CD4-positive, alpha-beta memory T cell (primary cell): ENCODE measurements at places on chromosomes 6 and 20. TPM values are rescaled to one million over a fixed set of nuclear protein-coding genes. Genes with fewer than 3 reads are reported as not detected.

UST gene
- 2.2 TPM for polyA plus RNA-seq

PDE10A gene
- not detected for polyA plus RNA-seq

PRICKLE4 gene
- not detected for polyA plus RNA-seq

SLC24A3 gene
- polyA plus RNA-seq, result not detected

ERVFRD-1 gene
- polyA plus RNA-seq, result 0.05 TPM

HFE gene
- polyA plus RNA-seq, result 3.4 TPM

GSTA2 gene
- polyA plus RNA-seq, result not detected

CAP2 gene
- polyA plus RNA-seq, result not detected

- peak; percentile 94 for DNase-seq
Observed at GRCh38 chr6:24721461-24722215, 2.7 kb upstream of the C6orf62 start.

GRCh38 chr6:39980839-39981580 is 46.7 kb upstream of the MOCS1 start:
- DNase-seq, result no peak

DNA sequence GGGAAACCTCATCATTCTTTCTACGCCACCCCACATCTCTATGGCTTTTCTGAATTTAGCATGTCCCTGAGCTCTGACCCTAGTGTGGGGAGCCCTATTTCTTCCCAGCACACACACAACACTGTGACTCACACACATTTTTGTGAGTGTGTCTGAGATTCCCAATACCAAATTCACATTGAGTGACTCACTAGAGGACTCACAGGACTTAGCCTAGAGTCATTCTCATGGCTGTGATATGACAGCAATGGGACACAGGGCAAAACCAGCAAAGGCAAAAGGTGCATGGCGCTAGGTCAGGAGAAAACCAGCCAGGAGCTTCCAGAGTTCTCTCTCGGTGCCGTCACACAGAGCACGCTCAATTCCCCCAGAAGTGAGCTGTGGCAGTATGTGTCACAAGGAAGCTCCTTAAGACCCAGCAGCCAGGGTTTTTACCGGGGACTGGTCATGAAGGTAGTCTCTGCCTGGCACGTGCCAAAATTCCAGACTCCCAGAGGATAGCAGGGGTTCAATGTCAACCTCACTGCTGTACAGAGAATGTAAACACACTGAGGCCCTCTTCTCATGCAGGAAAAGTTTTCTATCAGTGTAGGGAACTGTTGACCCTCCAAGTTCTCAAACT is 6.2 kb downstream of the CSTL1 start:
- DNase-seq, result no peak

- DNase-seq, result peak; percentile 20
Observed at GRCh38 chr6:157980288-157981131, 1.2 kb upstream of the SYNJ2 start.

- DNase-seq, result no peak
Observed at GRCh38 chr20:51789434-51789833, 12.9 kb downstream of the SALL4 start.

DNA sequence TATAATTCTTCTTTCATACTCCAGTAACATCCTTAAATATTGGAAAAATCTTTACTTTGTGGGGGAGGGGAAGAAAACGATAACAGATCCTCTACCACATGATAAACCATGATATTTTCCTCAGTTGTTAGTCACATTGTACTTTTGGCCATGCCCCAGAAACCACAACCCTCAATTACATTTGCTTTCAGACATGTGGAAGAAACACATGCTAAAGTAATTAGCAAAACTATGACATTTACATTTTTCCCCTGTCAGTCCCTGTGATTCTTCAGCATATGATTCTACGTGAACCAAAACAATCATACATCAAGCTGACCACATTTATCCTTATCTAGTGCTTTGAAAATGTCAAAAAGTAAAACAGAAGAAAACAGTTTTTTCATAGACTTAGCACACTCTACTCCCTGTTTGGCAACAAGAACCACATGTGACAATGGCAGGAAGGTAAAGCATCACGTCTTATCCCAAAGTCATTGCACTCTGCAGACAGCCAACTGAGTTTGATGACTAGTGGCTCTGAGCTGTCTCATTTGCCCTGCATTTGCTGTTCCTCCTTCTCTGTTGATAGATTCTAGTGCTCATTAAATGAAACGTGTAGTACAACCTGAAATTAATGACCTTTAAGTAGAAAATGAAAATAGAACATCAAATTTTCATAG is 505.8 kb upstream of the MARCKS start:
- DNase-seq, result peak; percentile 22

GRCh38 chr6:144036064-144036834 is 28.2 kb upstream of the PLAGL1 start:
- no peak for DNase-seq

- DNase-seq, result no peak
Observed at GRCh38 chr6:144951730-144952437, 666.7 kb downstream of the UTRN start.

DNA sequence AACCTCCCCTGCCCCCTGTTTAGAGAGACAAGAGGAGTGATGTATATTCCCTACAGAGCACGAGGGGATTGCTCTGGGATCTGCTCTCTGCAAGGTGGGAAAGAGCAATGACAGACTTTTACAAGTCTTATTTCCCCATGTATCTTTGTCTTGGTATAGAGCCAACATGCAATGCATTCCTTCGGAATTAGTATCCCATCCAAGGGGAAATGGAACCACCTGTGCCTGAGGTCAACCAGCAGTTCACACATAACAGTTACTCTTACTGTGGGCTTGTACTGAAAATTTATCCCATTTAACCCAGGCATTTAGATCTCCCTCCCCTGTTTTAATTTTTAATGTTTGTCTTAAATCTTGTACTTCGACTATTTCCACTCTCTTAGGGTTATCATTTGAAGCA is 250.4 kb downstream of the C6orf118 start:
- no peak for DNase-seq

GRCh38 chr6:44386364-44386928 is 1.1 kb upstream of the CDC5L start:
- no peak for DNase-seq

GRCh38 chr6:74282143-74282689 is 586.2 kb downstream of the CD109 start:
- DNase-seq, result no peak

GRCh38 chr6:39007575-39007974 is 41.0 kb upstream of the GLP1R start:
- DNase-seq, result no peak

DNA sequence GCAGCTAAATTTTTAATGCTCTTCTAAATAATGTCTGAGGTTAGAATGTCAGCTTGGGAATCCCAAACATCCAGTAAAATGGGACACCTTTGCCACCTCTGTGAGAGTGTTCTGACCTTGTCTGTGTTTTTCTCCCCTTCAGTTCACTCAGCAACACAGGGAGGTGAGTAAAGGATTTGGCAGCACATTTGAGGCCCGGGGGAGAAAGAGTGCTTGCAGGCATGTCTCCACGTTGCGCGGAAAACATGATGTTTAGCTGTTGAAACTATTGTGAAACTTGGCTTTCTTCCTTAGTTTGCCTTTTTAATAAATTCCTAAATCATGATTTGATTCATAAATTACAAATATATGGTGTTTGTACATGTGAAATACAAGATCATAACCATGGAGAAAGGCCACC is 707.8 kb upstream of the FLRT3 start:
- DNase-seq, result no peak

DNA sequence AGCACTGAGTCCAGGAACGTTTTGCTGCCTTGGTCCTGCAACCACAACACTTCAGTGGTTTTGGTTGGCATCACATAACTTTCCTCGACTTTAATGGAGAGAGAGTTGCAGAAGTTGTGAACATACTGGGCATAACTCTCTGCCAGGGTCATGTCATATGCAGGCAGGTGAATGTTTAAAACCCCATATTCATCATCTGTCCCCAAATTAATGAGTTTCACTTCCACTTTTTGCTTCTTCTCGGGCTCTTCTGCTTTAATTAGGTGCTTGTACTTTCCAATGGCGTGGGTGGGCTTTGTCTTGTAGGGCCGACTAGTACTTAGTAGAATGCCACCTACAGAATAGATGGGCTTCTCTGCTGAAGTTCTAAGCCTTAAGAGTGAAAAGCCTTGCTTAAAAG is 45.2 kb upstream of the TFAP2A start:
- DNase-seq, result no peak

DNA sequence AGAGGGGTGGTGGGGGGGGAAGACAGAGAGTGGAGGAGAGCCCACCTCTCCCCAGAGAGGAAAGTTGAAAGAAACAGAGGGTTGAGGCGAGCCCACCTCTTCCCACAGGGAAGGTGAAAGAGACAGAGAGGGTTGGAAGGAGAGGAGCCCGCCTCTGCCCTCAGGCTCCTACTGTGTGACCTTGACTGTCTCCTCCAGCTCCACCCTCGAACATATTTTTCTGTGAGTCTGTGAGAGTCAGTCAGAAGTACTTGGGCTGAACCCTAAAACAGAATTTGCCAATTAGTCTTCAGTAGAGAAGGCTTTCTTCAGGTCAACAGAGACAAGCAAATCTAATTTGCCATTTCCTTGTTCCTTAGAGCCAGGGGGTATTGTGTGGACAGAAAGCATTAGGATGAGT is 153.7 kb upstream of the SNX9 start:
- DNase-seq, result no peak

- no peak for DNase-seq
Observed at GRCh38 chr20:1394686-1395085, 1.8 kb upstream of the FKBP1A start.

DNA sequence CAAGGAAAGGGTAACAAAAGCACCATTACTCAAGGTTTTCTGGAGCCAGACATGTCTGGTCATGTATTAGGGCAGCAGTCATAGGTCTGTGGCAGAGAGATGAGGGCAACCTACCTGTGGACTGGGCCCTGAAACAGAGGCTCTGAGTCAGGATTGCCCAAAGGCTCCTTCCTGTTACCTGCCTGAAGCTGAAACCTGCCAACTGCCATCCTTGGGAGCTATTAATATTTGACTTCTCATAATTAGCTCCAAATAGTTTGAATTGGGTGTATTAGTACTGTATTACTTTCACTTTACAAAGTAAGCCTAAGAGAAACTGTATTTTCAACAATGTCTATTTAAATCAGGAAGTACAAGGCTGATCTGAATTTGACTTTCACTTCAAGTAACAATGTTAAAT is 72.0 kb upstream of the TBX18 start:
- DNase-seq, result no peak

DNA sequence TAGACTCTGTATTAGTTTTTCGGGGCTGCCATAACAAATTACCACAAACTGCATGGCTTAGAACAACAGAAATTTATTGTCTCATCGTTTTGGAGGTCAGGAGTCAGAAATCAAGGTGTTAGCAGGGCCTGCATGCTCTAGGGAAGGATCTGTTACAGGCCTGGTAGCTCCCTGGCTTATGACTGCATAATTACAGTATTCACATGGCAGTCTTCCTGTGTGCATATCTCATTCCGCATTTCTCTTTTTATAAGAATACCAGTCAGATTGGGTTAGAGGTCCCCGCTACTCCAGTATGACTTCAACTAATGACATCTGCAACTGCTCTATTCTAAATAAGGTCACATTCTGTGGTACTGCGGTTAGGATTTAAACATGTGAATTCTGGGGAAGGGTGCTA is 59.3 kb upstream of the SLC2A12 start:
- DNase-seq, result no peak

GRCh38 chr6:101845621-101846020 is 452.1 kb downstream of the GRIK2 start:
- DNase-seq, result no peak

- no peak for DNase-seq
Observed at GRCh38 chr6:164377348-164377918, 932.0 kb downstream of the C6orf118 start.

GRCh38 chr20:43942201-43942590 is 27.5 kb downstream of the TOX2 start:
- DNase-seq, result no peak

DNA sequence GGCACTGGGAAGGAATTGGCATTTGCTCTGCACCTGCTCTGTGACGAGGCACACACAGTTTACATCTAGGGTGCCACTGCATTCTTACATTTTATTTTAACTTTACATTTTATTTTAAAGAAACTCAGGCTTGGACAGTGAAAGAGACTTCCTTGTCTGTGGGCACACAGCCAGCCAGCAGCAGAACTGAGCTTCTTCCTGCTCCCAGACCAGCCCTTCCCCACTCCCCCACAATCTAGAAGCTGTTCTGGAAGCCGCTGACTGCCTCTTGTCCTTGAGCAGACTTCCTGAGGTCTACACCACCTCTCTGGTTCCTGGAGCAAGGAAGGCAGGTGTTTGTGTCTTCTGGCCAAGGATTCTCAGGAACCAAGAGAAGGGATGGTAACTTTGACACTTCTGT is 27.9 kb upstream of the CD93 start:
- DNase-seq, result no peak

DNA sequence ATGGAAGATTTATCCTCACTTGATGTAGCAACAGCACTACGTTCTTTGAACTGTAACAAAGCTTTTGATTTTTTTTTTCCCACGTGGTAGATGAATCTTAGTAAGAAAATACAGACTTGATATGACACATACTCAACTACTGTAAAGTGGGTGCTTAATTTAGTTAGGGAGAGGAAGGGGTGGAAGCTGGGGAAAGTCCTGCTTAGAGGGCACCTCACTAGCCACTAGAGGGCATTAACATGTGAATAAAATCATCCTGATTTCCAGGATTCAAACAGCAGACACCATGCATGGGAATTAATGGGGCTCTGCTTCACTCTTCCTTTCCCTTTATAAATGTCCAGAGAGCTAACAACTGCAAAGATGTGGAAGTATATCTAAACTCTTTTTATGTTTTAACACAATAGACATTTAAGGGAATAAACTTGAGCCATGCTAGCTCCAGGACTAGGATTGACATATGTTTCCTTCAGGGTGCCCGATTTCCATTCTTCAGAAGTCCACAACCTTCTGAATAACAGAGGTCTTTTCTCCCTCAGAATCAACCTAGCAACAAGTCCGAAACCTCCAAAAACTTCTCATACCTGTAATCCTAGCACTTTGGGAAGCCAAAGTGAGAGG is 250.1 kb downstream of the ATXN1 start:
- no peak for DNase-seq

DNA sequence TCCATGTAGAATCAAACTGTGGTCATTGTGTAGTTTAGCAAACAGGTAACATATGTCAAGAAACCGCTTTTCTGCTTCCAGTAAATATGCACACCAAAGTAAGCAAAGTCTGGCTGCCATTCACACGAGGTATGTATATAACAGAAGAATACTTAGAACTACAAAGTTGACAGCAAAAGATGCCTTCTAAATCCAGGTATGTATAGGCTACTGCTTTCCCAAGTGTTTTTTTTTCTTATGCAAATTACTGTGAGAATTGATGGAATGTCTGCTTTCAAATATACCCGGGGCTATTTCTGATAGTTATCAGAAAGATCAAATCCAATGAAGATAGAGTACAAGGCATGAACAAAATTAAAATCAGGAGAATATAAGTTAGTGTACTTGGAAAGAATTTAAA is 229.2 kb downstream of the HACE1 start:
- DNase-seq, result no peak

GRCh38 chr6:90715093-90715655 is 128.3 kb upstream of the MAP3K7 start:
- no peak for DNase-seq

DNA sequence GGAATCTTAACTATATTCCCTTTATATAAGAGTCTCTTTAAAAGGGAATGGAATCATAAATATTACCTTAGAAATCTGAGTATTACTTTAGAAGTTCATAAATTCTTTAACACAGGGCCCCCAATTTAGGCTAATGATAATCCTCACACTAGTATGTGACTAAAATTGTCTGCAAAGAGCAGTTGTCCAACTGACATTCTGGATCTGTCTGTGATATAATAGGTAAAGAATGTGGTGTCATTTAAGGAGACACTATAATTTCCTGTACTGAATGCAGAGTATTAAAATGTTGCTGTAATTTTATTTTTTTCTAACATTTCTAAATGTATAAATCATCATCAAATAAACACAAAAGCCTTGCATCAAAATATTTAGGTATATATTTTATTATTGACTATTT is 128.5 kb upstream of the DST start:
- DNase-seq, result no peak
